SW480 (cell line): ENCODE measurements at places on chromosomes 6 and 20.

DNA sequence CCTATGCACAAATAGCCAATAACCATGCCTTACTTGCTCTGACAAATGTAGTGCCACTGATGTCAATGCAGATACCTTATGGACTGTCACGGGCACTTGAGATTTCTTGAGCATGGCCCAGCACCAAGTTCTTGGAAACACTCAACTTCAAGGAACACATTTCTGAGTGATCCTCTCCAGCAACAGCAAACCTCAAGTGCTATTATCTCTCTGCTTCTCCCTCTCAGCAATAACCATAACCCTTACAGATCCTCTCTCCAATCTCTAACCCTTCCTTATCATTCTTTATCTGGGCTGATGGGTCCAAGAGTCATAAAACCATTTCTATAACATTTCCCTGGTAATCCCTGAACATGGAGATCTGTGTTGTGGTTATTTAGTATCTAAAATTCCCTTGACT is 266.9 kb upstream of the STXBP5 start:
- DNase-seq, result no peak

- DNase-seq, result peak; percentile 45
Measured at GRCh38 chr6:166955865-166956443, 396 bp downstream of the RNASET2 start.

DNA sequence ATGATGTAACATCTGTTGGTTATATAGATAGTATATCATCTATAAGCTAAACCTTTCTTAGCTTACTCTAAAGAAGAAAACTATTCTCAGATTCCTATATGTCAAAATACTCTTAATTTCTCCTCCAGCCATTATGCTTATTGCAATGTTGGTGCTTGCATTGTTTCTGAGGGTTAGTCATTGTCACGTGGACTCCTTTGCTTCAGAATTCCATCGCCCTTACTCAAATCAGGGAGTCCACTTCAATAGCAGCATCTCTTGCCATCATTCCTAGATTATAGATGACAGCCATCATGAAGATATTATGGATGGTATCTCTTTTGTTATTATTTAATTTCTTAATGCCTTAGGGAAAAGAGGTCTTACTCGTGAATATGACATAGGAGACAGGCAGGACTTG is 776.1 kb downstream of the TENT5A start:
- DNase-seq, result no peak

GRCh38 chr6:4575714-4576113 is 200.5 kb upstream of the CDYL start:
- no peak for DNase-seq

DNA sequence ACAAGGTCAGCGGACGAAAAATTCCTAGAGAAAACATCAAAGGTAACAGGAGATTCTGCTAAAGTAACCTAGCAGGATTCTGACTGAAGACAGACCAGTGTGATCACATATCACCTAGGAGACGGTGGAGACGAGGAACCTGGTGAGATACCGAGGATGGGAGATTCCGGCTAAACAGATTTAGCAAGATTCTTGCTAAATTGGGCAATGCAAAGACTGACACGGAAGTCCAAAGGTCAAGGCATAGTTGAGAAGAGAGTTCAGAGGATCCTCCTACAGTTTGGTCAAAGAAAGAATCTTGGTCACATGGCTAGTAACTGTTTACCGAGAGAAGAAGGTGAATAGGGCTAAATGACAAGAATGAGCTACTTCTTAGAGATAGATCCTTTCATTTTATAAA is 61.1 kb downstream of the TMEM170B start:
- no peak for DNase-seq

DNA sequence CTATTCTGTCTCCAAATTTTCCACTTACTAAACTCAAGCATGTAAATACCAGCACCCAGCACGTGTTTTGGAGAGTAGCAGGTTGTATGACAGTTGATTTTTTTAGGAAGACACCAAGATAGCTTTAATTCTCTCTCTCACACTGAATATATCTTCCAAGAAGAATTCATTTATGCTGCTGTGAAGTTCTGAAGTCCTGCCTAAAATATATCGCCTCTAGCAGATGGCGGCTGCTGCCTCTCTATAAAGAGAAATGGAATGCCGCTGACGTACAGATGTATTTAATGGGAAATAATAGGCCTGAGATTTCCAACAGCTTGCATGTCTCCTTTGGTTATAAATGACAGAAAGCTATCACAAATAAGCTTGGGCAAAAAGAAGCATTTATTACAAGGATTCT is 74.7 kb downstream of the PFDN4 start:
- no peak for DNase-seq

DNA sequence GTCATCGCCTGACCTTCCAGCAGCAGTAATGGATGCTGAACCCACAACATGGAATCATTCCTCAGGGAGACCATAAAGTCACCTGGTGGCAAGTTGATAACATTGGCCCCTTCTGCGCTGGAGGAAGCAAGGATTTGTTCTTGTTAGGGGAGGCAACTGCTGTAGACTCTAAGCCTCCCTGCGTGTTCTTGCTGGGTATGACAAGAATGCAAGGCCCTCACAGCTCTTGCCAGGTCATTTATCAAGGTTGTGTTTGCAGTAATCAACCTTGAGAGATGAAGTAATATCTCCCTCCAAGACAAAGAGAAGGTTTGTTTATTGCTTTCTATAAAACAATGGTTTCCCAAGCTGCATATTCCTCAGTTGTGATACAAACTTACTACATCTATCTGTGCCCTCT is 80.9 kb downstream of the PERP start:
- no peak for DNase-seq
